ENCODE measurements at places on chromosomes 7 and 10.

GRCh38 chr7:73921623-73922528 is 60.9 kb downstream of the TMEM270 start:
- DNase-seq, result no peak

DNA sequence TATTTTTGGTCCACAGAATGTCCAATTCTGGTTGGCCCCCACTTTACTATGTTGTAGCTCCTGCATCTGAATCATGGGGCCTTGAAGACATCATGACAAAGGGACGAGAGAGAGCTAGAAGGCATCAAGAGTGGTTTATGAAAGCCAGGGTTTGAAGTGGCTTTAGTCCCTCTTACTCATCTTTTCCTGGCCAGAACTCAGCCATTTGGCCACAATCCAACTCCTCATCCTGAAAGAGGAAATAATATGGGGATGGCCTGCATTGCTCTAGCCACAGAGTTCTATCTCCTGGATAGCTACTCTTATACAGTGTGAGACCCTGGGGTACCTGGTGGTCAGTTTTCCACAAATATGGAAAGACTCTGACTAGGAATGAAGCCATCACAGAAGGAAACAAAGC is 418.9 kb downstream of the XPNPEP1 start:
- no peak for DNase-seq

GRCh38 chr7:51046103-51046466 is 263.4 kb upstream of the GRB10 start:
- no peak for DNase-seq

DNA sequence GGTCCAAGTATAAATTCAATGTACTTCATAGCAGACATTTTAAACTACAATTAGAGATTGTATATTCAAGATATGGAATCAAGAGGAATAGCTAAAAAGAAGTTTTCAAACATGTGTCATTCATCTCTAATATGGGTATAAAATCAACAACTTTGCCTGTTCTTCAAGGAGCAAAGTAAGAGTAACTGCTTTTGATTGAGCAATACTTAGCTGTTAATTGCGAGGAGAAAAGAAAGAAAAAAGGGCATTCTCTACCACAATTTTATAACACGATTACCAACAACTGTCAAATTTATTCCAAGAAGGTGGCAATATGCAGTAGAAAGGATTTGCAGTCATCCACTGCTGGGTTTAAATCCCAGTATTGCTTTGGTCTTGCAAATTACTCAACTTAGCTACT is 146.3 kb upstream of the PTN start:
- DNase-seq, result no peak

- no peak for DNase-seq
Observed at GRCh38 chr7:15839416-15840100, 153.1 kb upstream of the MEOX2 start.

- DNase-seq, result no peak
Observed at GRCh38 chr7:104231054-104232046, 23.5 kb upstream of the ORC5 start.

GRCh38 chr7:97022491-97023306 is 1.9 kb downstream of the DLX5 start:
- no peak for DNase-seq

- DNase-seq, result no peak
Observed at GRCh38 chr7:124781418-124781817, 15.8 kb upstream of the GPR37 start.

GRCh38 chr10:19628767-19629560 is 187.3 kb upstream of the PLXDC2 start:
- DNase-seq, result no peak

- DNase-seq, result no peak
Observed at GRCh38 chr7:151673216-151673615, 153.5 kb upstream of the RHEB start.

DNA sequence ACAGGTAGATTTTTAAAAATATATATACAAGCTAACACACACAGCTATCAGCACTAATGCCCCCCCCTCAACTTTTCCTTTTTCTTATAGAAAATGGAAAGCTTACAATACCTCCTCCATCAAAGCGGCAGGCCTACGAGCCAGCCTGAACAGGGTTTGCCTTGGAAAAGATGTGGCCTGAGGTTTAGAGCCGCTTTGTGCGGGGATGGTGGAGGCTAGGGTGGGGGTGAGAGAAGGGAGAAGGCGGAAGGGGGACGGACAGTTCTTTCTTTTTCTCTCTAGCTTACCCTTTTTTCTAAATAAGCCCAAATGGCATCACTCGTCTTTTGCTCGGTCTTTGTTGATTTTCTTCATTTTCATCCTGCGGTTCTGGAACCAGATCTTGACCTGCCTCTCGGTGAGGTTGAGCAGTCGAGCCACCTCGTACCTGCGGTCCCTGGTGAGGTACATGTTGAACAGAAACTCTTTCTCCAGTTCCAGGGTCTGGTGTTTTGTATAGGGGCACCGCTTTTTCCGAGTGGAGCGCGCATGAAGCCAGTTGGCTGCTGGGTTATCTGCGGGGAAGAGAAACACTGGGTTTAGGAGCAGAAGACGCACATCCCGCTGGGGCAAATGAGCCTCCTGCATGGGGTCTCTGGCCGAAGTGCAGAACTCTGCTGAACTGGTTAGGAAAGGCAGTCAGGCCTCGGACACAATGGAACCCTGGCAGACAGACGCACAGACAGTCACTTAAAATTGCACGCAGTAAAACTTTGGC is 1.9 kb downstream of the HOXA9 start:
- no peak for DNase-seq

DNA sequence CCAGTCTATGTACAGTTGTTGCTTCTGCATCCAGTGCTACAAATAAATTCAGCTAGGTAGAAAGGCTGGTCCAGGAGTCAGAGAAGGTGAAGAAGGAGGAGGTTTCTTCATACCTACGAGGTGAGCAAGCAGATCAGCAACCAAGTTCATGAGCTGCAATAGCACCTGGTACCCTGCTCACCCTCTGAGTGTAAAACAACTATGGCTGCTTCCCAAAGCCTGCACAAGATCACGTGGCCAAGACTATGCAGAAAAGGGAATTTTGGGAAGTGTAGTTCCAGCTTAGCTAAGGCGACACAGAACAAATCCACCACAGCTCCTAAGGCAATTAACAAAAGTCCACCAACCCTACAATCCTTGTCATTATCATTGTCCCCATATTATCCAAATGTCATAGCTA is 95.9 kb upstream of the AUTS2 start:
- DNase-seq, result no peak

DNA sequence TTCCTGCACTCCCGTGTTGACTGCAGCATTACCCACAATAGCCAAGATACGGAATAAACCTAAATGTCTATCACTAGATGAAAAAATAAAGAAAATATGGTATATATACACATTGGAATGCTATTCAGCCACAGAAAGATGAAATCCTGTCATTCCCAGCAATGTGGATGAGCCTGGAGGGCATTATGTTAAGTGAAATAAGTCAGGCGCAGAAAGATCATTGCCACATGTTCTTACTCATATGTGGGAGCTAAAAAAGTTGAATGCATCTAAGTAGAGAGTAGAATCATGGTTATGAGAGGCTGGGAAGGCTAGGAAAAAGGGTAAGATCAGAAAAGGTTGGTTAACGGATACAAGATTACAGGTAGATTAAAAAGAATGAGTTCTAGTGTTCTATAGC is 219.1 kb upstream of the MKI67 start:
- no peak for DNase-seq

GRCh38 chr10:101789686-101790085 is 6.4 kb upstream of the NPM3 start:
- DNase-seq, result no peak

DNA sequence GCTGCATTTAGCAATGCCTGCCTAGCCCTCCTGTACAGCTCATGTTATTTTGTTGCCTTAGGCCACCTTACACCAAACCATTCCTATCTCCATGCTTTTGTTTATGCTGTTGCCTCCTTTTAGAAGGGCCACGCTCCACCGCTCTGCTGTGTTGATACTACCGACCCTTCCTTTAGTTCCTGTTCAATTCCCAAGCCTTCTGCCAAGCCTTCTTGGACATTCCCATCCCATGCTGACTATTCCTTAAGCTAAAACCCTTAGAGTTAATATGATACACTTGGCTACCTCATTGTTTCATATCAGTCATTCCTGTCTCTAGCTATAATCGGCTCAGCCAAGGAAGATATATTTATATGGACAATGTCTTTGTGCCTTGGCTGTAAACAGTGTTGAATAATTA is 705.5 kb downstream of the LRMDA start:
- no peak for DNase-seq

GRCh38 chr10:46318799-46319198 is 32.0 kb downstream of the ANTXRL start:
- no peak for DNase-seq

- no peak for DNase-seq
Observed at GRCh38 chr10:54691331-54691730, 109.7 kb downstream of the PCDH15 start.

GRCh38 chr7:28804990-28805389 is 153.1 kb downstream of the TRIL start:
- DNase-seq, result no peak

DNA sequence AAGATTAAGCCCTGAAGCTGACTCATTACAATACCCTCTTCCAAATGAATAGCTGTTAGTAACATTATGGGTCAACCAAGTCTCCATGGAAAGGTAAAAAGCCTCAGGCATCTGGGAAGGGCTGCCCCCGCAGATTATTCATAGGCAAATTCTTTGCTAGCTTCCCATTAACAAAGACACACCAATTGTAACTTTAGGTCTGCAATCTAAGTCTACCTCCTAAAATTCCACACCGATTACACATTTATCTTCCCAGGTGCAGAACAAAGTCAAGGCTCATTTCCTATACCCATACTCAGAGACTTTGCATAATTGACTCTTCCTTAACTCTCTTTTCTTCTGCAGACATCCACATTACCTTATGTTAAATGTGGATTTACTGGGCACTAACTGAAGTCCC is 826.3 kb upstream of the MBL2 start:
- DNase-seq, result no peak

DNA sequence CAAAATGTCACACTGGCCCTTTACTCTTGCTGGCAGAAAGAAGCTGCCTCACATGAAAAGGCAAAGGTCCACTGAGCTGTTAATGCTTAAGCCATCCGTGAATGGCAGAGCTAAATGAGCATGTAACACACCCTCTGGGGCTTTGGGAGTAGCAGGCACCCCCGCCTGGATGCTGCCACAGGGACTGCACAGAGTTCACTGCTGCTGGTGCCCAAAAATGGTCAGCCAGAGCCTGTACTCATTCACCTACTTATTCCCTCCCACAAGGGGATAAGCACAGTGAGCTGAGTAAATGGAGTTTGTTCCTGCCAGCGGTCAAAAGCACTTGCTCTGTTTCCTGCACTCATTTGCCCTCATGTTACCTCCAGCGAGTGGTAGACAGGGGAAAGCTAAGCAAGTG is 374.0 kb upstream of the STEAP1 start:
- DNase-seq, result no peak

DNA sequence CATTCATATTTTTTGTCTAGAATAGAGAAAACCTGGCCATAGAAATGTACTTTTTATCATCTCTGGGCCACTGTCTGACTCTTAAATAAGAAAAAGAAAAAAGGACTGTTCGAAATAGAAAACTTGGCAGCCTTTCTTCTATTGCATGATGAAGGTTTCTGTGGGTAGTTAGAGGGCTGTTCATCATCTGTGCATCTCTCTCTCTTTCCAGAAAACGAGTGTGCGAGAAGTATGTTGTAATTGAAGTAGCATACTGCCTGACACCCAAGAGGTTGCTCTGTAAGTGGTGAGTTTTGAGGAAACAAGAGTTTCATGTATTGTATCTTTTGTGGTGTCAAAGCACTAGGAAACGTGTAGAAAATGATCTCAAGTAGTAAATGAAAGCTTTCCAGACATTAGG is 343.2 kb upstream of the TMEM229A start:
- DNase-seq, result no peak

GRCh38 chr7:98354511-98355249 is 46.2 kb downstream of the BAIAP2L1 start:
- no peak for DNase-seq

DNA sequence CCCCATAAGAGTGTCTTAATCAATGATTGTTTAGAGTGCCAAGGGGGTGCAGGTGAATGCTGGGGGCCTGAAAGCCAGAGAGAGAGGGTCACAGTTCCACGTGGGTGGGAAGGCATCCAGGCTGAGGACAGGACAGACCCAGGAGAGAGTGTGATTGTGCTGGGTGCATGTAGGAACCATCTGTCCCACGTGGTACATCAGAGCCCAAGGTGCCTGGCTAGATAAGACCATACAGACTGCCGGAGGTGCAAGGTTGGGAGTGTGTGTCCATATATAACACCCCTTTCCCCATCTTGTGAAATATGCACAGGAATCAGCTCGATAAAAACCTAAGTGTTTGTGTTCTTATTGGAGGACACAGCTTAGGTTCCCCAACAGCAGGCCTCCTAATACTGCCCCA is 85.5 kb downstream of the WIPF3 start:
- DNase-seq, result no peak

Data from CD4-positive, alpha-beta T cell treated with Interferon gamma for 1 hour (primary cell).